SK-N-SH (cell line): ENCODE measurements at places on chromosomes 2 and 18. TPM values are rescaled to one million over a fixed set of nuclear protein-coding genes. Genes with fewer than 3 reads are reported as not detected.

DNA sequence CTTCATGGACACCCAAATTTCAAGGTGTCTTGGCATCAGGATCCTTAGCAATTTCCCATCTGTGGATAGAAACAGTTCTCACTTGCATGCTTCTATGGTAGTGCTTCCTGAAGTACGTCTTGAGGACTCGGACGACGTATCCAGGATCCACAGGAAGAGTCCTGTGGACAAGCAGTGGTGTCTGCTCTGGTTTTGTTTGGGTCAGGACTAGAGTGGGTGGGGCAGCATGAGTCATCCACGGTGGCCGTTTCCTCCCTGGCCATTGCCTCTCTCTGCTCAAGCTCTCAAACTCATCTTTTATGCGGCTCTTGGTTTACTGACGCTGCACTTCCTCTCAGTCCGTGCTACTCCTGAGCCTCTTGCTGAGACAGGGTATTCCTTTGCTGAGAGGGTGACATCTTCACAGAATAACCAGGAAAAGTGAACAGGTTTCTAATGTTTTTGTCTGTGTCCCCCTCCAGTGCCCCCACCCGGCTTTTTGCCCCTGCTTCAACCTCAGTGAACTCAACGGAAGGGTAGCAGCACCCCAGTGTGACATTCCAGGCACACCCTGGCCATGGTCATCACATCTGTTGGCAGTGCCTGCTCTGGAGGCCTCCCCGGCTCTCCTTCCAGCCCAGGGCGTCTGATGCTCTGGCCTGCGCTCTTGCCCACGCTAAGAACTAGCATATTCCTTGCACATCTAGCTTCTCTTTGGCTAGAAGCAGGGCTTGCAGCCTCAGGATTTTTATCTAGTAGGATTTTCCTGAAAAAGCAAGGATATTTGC, 62.2 kb downstream of the ARMC9 start:
- H3K27ac ChIP-seq, result no peak overlapping the region
- DNase-seq, result no peak
- no peaks in the 10 kb centered on the region for H3K27me3 ChIP-seq
- peaks cover 29% of the 10 kb centered on the region for H3K36me3 ChIP-seq
- no peaks in the 10 kb centered on the region for H3K4me1 ChIP-seq

- peaks cover 6% of the 10 kb centered on the region; the same call in 1 of the 2 replicates for H3K36me3 ChIP-seq
- H3K4me1 ChIP-seq, result no peaks in the 10 kb centered on the region
- no peaks in the 10 kb centered on the region for H3K27me3 ChIP-seq
- H3K27ac ChIP-seq, result no peak overlapping the region
- no peak for DNase-seq
Measured at GRCh38 chr18:54173980-54174630, 50.4 kb downstream of the MBD2 start.

GRCh38 chr18:3058328-3059191, 45.6 kb upstream of the LPIN2 start:
- no peak for DNase-seq
- no peaks in the 10 kb centered on the region for H3K36me3 ChIP-seq
- H3K4me3 ChIP-seq, result no peak overlapping the region
- H3K27ac ChIP-seq, result no peak overlapping the region

- no peaks in the 10 kb centered on the region for H3K27me3 ChIP-seq
- no peak overlapping the region for H3K27ac ChIP-seq
- no peak overlapping the region for H3K4me3 ChIP-seq
- no peaks in the 10 kb centered on the region for H3K36me3 ChIP-seq
- no peaks in the 10 kb centered on the region for H3K4me1 ChIP-seq
Measured at GRCh38 chr2:203894262-203894661, 26.7 kb downstream of the CTLA4 start.

DNA sequence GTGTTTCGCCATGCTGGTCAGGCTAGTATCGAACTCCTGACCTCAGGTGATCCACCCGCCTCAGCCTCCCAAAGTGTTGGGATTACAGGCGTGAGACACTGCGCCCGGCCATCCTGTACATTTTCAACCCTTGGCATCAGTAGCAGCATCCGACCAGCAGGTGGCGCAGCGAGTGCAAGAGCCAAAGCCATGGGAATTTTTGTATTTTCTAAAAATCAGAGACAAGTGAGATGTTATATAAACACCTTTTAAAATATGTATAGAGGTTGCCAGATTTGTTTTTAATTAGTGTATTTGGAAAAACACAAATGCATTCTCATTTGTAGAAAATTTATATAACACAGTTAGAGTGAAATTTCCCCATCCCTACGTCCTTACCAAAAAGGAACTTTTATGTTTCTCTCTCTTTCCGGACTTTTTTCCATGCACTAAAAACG, 36.8 kb downstream of the MOGAT1 start:
- no peak overlapping the region for H3K27ac ChIP-seq
- H3K4me3 ChIP-seq, result no peak overlapping the region; the same call in 1 of the 2 replicates
- peak; percentile 62 for DNase-seq
- no peaks in the 10 kb centered on the region for H3K36me3 ChIP-seq
- peaks cover 3% of the 10 kb centered on the region; the same call in 1 of the 2 replicates for H3K4me1 ChIP-seq
- no peaks in the 10 kb centered on the region for H3K27me3 ChIP-seq

DNA sequence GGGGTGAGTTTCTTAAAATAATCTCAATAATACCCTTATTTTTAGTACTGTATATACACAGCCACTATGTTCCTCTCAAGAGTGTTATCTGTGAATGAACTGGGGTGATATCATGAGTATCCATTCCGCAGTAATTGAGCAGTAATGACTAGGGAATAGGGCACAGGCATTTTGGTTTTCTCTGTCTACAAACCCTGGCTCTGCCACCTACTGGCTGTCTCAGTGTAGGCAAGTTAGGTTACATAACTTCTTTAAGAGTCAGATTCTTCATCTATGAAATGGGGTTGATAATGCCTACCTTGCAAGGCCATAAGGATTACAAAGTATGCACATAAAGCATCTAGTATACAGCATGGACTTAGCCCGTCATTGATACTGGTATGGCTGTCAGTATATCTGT, 555.8 kb downstream of the NRXN1 start:
- no peak for DNase-seq
- no peaks in the 10 kb centered on the region for H3K36me3 ChIP-seq
- H3K27me3 ChIP-seq, result no peaks in the 10 kb centered on the region
- H3K4me1 ChIP-seq, result no peaks in the 10 kb centered on the region
- H3K4me3 ChIP-seq, result no peak overlapping the region

DNA sequence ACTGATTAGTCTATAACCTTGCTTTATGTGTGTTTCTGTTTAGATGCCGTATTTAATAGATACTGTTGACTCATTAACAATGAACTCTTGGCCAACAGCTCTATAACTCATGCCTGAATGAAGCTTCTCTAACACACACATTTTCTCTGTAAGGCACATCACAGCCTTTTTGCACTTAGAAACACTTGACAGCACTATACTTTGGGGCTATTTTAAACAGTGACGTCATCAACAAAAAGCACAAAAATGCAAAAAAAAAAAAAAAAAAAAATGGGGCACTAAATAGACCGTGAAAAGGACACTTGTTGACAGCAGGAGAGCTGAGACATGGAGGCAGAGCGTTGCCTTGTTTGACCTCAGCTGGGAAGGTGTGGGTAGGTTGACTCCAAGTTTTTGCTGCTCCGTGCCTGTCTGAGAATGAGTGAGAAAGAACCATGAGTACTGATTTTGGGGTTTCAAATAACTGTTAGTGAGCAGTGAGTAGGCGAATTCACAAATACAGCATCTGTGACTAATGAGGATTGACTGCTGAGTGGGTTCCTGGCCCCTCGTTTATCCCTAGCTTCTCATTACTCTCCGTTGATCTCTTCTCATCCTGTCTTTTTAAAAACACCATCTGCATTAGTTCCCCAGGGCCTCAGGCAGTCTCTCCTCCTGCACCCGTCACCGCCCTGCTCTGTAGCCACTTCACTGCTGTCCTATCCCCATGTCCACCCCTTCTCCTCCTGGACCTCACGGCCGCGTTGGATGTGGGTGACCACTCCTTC, 24.4 kb downstream of the SPP2 start:
- no peaks in the 10 kb centered on the region for H3K36me3 ChIP-seq
- no peaks in the 10 kb centered on the region for H3K4me1 ChIP-seq
- H3K4me3 ChIP-seq, result no peak overlapping the region
- no peak for DNase-seq
- H3K27ac ChIP-seq, result no peak overlapping the region
- no peaks in the 10 kb centered on the region for H3K27me3 ChIP-seq

GRCh38 chr2:197054437-197054836, 127.9 kb upstream of the PGAP1 start:
- H3K4me3 ChIP-seq, result no peak overlapping the region
- H3K27me3 ChIP-seq, result no peaks in the 10 kb centered on the region
- DNase-seq, result no peak

DNA sequence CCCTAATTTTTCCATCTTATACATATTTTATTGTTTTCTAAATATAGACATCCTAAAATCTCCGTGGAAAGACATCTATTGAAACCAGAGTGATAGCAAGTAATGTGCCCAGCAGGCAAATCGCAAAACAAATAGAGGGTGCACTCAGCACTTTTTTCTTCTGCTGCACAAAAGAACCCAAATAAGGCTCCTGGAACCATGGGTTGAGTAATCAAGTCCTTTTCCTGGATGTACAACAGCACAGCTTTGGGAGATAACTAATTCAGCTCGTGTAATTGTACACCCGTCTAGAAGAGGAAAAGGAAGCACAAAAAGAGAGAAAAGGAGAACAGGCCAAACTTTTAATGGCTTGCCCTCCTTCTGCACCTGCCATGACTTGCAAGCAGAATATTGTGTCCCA, 126.9 kb upstream of the TLK1 start:
- H3K4me1 ChIP-seq, result no peaks in the 10 kb centered on the region; the same call in 1 of the 2 replicates
- H3K36me3 ChIP-seq, result no peaks in the 10 kb centered on the region
- no peak overlapping the region for H3K27ac ChIP-seq
- no peaks in the 10 kb centered on the region for H3K27me3 ChIP-seq
- no peak for DNase-seq

DNA sequence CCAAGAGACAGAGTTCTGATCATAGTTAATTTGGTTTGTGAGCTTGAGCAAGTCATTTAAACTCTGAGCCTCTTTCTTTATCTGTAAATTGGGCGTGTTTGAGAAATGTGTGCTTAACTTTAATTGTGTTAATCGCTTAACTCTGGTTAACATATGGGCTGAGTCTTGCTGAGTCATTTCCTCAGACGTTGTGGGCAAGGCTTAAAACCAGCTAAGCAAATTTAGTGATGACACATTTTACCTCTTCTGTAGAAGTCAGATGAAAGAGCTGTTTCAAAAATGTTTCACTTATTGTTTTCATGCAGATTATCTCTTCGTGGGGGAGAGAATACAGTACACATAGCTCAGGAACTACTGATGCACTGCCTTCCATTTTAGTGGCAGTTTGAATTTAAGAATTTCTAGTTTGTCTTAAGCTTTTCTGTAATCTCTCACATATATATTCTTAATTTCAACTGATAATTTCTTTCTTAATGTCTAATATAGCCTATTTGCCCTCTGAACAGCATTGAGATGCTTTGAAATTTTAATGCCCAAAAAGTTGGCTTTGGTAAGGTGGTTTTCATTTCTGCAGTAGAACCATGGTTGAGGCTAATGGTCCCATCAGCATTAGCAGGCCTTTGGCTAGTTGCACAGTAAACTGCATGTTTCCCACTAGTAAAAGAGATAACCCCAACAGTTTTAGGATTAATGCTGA, 34.9 kb downstream of the RAB10 start:
- peak overlapping the region; percentile 78 for H3K27ac ChIP-seq
- H3K4me3 ChIP-seq, result no peak overlapping the region
- no peaks in the 10 kb centered on the region for H3K27me3 ChIP-seq

DNA sequence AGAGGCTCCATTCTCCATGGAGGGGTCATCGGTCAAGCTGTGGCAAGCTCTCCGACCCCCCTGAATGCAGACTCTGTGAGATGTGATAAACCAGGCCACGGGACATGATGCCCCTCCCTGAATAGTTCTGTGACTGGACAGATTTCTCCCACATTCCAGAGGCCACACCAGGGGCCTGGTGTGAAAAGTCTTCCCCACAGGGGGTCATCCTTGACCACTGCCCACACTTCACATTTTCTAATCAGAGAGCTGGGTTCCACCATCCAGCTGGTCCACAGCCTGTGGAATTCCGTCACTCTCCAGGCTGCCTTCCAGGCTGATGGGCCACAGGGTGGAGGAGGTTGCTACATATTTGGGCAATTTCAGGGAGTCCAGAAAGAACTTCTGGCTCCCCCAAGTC, 51.3 kb upstream of the CYRIA start:
- no peak for DNase-seq
- no peak overlapping the region for H3K4me3 ChIP-seq
- no peaks in the 10 kb centered on the region for H3K36me3 ChIP-seq
- H3K27me3 ChIP-seq, result no peaks in the 10 kb centered on the region

DNA sequence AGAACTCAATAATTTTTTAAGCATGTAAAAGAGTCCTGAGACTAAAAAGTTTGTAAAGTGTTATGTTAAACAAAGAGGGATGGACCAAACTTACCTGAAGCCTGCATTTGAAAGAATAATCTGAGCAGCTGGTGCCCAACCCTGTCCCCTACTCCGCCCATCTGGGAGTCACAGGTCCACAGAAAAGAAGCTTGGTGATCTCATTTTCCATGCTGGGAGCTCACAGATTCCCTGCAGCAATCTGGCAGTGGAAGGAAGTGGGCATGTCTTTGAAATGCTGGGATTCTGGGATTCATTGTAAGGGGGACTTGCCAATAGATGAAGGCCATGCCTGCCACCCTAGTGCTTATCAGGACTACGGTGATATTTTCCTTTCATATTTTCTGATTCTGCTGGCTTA, 17.9 kb downstream of the CDH2 start:
- DNase-seq, result no peak
- peaks cover 13% of the 10 kb centered on the region; the same call in 1 of the 2 replicates for H3K4me1 ChIP-seq
- no peak overlapping the region for H3K4me3 ChIP-seq
- no peaks in the 10 kb centered on the region for H3K27me3 ChIP-seq

GRCh38 chr2:214382229-214382628, 28.6 kb upstream of the VWC2L start:
- H3K4me1 ChIP-seq, result peaks cover 3% of the 10 kb centered on the region; the same call in 1 of the 2 replicates
- no peak overlapping the region for H3K4me3 ChIP-seq
- no peak for DNase-seq
- H3K27me3 ChIP-seq, result no peaks in the 10 kb centered on the region

GRCh38 chr2:102558463-102558862, 60.9 kb upstream of the SLC9A2 start:
- H3K36me3 ChIP-seq, result no peaks in the 10 kb centered on the region
- H3K27me3 ChIP-seq, result no peaks in the 10 kb centered on the region
- DNase-seq, result no peak
- no peak overlapping the region for H3K27ac ChIP-seq

GRCh38 chr2:33491441-33492084, 15.1 kb downstream of the RASGRP3 start:
- H3K4me3 ChIP-seq, result no peak overlapping the region
- no peaks in the 10 kb centered on the region for H3K27me3 ChIP-seq
- no peak overlapping the region for H3K27ac ChIP-seq
- peaks cover 8% of the 10 kb centered on the region; the same call in 1 of the 2 replicates for H3K4me1 ChIP-seq
- no peaks in the 10 kb centered on the region for H3K36me3 ChIP-seq

- no peak overlapping the region for H3K4me3 ChIP-seq
- no peak overlapping the region for H3K27ac ChIP-seq
- no peaks in the 10 kb centered on the region for H3K4me1 ChIP-seq
- peak; percentile 4 for DNase-seq
- H3K27me3 ChIP-seq, result no peaks in the 10 kb centered on the region
Measured at GRCh38 chr2:239826786-239827522, 198.2 kb downstream of the NDUFA10 start.

Gene CLEC4F
- polyA plus RNA-seq, result 0.12 and 0.21 TPM in 2 replicates

Gene TUBA4B
- 0.03 TPM in 1 of 2 replicates, not detected in the other for polyA plus RNA-seq

Gene L3MBTL4
- 0.02 and 0.05 TPM in 2 replicates for polyA plus RNA-seq

Gene PROKR1
- not detected in 2 replicates for polyA plus RNA-seq

Gene OSBPL1A
- polyA plus RNA-seq, result 21.3 and 26.1 TPM in 2 replicates

Gene FHOD3
- polyA plus RNA-seq, result 10.9 and 11.6 TPM in 2 replicates
